ENCODE measurements at places on chromosomes 16 and 17.
A peak's percentile ranks its signal among the peaks of the same experiment; 100 is the strongest.

- DNase-seq, result no peak
Measured at GRCh38 chr16:30977502-30977901, 7.5 kb upstream of the HSD3B7 start.

- DNase-seq, result no peak
Measured at GRCh38 chr17:31579265-31579664, 187.8 kb downstream of the RAB11FIP4 start.

DNA sequence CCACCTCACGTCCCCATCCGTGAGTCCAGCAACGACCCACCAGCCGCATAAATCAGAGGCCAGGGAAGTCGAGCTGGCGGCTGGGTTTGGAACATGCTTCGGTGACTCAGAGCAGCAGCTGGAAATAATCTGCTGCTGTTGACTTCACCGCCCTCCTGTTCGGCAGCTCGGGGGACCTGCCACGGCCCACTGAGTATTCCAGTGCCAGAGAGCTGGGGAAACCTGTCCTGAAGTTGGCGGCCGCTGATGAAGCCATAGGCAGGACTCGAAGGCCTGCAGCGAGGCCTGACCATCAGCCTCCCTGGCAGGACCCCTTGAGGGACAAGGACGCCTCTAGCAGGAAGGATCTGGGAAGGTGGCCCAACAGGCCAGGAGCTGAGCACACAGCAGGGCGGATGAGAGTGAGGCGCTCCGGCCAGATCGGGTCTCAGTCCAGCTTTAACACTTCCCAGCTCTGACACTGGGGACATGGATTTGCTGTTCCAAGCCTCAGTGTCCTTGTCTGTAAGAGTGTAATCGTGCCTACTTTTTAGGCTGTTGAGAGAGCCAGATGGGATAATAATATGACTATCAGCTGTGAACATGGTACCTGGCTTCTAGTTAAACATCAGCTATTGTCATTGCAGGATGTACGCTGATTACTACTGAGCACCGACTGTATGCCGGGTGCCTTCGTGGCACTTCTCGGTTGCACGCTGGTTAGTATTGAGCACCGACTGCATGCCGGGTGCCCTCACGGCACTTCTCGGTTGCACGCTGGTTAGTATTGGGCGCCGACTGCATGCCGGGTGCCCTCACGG is 50.4 kb upstream of the CIBAR2 start:
- DNase-seq, result no peak

DNA sequence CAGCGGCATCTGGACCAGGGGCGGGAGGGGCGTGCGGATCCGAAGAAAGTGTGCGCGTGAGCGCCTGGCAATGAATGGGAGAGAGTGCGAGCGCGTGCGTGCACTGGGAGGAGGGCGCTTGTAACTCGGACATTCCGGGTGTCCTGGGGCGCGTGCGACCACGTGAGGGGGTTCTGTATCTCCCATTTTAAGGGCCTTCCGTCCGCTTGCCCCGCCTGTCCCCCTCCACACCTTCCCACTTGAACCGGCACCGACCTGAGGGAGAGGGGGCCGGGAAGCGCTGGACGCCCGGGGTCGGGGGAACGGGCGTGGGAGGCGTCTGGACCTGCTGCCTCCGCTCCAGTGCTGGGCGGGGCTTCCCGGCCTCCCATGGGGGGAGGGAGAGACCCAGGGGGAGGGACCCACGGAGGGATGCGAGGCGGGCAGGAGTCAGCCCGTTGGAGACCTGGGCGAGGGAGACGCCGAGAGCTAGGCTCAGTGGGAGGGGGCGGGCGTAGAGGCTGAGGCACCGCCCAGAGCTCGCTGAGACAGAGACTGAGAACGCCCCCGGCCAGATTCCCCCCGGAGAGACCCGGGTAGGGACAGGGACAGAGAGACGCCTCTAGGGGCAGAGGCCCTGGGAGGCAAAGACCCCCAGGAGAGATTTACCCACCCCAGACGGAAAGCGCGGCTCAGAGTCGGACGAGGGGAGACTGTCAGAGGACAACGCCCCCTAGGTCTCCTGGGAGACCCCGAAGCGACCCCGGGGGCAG is at the start of gene KREMEN2:
Gene KREMEN2 (plus strand): TSS at position 553 of the 752 bp plus-strand sequence. CDS start 246 bp downstream, outside the sequence.
- no peak for DNase-seq

DNA sequence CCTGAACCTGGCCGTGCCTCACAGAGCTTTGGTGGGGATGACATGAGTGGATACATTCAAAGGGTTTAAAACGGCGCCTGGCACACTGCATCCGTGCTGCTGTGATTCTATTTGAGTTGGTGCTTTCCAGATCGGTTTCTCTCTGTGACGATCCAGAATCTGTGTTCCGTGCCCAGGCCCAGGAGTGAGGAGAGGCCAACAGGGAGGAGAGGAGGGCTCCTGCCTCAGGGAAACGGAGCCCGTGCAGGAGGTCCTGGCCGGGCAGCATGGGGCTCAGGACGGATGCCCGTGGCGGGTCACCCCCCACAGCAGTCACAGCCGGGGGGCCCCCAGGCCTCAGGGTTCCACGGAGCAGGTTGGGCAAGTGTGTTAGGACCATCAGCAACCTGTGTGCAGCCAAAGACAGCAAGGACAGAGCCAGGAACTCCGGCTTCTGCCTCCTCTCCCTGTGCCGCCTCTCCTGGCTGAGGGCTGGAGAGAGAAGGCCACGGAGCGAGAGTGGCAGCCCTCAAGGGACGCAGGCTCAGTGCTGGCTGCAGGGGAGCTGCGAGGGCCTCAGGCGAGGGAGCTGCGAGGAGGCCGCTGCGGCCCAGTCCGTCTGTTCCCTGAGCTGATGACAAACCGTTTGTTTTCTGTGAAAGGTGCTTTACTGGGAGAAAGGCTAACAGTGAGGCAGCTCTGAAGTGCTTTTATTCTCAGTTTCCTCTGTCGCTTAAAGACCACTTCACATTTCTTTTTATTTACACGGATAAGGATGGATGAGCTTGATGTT is 99.3 kb downstream of the METRNL start:
- no peak for DNase-seq

DNA sequence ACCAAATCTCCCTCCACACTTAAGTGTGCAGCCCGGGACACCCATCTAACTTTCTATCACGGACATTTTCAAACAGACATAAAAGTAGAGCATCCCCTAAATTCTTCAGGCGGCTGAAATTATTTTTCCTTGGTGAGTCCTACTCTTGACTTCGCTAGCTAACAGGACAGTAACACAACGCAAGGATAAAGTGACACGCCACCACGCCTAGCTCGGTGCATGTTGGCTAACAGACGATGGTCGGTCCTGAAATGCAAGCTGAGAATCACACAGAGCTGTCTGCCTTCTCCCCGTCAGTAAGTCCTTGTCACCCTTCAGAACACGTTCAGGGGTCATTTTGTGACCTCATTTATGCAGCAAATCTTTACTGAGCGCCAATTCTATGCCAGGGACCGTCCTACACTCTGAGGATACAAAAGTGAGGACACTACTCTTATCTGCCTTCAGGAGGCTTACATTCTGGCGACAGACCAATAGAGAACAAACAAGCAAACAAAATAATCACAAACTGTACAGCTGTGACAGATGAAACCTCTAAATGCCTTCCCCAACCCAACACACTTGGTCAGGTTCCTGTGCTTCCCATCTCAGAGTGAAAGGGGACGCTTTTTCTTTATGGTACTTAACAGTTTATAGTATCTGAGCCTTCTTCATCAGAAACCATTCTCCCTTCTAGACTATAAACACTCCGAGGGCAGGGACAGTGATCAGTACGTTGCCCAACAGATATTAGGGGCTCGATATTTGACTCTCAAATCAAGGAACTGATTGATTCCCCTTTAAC is 1.3 kb downstream of the NTAN1 start:
- DNase-seq, result no peak

DNA sequence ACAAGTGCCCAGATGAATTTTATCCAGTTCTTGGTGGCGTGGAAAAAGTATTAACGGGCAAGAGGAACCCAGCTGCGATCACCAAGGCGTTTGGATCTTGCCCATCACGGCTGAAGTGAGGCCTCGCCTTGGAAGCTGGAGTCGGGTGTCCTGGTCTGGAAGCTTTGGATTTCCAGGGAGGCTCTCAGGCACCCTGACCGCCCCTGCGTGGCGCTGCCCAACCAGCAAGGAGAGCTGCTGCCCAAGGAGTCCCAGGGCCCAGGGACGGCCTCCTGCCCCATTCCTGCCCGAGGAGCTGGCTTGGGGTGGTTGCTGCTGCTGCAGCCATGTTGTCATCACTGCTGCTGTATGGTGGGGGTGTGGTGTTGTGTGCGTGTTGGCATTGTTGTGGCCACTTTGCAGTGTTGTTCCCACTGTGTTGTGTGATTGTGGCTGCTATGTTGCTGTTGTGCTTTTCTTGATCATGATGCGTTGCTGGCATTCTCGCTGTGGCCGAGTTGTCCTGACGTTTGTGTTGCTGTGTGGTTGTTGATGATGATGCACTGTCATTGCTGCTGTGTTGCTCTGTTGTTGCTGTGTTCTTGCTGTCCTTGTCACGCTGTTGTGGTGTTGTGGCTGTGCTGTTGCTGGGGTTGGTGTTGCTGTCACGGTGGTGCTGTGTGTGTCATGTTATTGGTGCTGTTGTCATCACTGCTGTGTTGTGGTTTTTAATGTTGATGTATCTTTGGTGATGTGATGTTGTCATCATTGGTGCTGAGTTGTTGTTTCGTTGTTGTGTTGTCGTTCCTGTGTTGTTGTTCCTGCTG is 318.8 kb downstream of the C16orf95 start:
- DNase-seq, result no peak

GRCh38 chr17:65130832-65131231 is 6.3 kb upstream of the RGS9 start:
- DNase-seq, result no peak

DNA sequence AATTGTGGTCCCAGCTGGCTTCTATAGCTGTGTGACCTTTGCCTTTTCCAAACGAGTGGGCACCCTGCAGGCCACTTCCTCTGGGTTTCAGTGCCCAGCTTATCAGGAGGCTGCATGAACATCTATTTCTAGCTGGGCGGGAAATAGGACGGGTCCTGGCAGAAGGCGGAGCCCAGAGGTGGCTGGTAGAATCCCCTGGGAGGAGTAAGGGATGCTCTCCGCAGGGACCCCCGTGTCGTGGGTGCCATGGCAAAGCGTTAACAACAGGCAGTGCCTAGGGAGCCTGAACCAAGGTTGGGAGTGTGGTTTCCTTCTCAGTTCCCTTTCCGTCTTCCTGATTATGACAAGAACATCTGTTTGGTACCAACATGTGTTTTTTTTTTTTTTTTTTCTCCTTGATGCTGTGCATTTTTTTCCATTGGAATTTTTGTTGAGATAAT is 58.2 kb downstream of the PLCG2 start:
- no peak for DNase-seq

- DNase-seq, result no peak
Measured at GRCh38 chr17:80063830-80064585, 27.6 kb downstream of the CCDC40 start.

GRCh38 chr16:76195056-76195455 is 82.1 kb upstream of the CNTNAP4 start:
- DNase-seq, result no peak

- DNase-seq, result no peak
Measured at GRCh38 chr17:2235792-2236366, 67.7 kb downstream of the SMG6 start.

- DNase-seq, result no peak
Measured at GRCh38 chr17:40859536-40859935, 7.5 kb downstream of the KRT12 start.

DNA sequence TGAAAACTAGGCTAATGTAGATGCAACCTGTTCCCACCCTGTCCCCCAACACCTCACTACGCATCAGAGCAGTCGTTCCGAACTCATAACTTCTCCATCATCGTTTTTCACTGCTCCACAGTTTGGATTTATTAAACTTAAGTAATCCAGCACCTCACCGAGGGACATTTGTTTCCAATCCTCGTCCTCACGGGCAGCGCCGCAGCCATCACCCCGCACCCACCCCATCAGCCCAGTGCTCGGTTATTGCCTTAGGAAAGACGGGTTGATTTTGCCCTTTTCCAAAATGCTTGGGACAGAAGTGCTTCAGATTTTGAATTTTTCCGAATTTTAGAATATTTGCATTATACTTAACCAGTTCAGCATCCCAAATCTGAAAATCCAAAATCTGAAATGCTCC is 71.0 kb upstream of the DOC2B start:
- no peak for DNase-seq

- DNase-seq, result peak; percentile 43
Measured at GRCh38 chr17:79042421-79043190, 18.6 kb downstream of the C1QTNF1 start.

DNA sequence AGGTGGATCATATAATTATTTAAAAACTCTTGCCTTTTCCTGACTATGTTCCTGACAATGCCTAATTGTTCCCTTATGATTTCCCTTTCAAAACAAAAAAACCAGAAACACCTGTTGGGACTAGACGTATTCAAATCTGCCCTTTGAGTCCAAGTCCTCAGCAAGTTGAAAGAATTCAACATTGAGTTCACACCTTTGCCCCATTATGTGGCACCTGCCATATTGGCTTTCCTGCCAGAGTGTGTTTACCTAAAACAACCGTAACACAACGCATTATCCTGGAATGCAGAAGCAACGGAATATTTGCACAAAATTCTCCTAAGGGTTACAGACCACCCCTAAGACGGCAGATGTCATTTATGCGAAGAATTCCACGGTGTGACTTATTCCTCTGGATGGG is 105.9 kb downstream of the ZFHX3 start:
- DNase-seq, result no peak

DNA sequence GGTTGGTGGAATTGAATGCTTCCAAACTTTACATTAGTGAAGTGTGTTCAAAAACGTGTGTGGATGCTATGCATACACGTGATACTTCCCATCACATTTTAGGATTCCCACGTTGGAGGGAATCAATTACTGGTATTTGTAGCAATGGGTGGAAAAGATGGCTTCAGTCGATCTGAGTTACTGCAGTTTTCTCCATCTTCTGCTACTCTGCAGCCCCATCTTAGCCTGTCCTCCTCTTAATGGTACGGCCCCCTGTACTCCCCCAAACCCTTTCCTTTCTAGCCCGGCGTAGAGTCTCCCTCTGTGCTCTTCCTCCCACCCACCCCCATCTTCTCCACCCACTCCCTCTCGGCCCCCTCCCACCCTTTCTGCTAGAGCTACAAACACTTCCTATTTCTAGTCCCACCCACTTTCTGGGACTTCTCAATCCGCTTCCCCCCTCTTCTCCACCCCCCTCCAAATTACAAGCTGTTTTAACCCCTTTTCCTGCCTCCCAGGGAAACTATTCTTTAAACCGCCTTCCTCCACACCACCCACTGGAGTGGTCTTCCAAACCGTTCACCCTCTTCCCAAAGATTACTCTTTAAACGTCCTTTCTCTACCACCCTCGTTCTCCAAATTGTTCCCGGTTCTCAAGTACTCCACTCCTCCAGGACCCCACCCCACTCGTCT is 1.1 kb downstream of the CHTF8 start:
- DNase-seq, result no peak

DNA sequence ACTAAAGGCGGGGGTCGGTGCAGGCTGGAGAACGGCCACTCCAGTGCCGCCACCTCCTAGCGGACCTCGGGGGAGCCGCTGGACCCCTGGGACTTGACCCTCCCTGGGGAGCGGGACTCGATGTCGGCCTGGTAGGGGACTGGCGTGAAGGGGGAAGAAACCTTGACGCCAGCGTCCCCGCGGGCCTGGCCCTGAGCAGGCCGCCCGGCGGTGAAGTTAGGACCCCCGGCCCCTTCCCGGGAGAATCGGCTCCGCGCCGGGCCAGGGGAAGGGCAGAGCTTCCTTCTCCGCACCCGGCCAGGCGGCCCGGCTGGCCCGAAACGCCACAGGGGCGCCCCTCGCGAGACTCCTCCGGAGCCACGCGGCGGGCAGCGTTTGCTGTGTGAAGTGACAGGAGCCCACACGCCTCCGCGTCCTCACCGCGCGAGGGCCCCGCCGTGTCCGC is 389 bp downstream of the DUS1L start:
- no peak for DNase-seq
